NCI-H187 treated with DMSO at 0.1 percent for 48 hours (cell line): ENCODE measurements at places on chromosomes 11 and 22.

DNA sequence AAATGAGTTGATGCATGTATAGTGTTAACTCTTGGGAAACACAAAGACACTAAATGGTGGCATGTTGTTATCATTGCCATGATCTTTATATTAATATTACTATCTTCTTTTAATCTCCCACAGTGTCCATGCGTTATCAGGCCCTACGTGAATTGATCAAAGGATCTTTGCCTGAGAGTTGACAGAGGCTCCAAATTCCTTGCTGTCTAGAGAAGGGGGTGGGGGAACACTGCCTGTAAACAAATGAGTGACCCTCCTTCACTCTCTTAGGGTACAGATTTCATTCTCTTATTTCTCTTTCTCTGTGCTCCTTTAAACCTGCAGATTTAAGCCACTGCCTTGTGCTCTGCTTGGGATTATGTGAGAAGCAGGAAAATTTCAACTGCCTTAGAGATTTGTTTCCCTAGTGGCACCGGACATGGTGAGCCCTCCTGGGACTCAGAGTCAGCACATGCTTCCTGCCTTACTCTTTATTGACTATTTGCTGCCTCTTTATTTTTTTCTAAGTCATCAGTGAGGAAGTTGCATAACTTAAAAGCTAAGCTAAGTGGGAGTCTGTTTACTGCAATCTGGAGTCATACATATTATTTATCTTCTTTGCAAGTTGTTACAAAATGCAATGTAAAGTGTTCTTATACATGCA, 122.9 kb downstream of the MAML2 start:
- DNase-seq, result no peak

- DNase-seq, result no peak
Observed at GRCh38 chr11:18720091-18720807, 5.7 kb downstream of the IGSF22 start.

DNA sequence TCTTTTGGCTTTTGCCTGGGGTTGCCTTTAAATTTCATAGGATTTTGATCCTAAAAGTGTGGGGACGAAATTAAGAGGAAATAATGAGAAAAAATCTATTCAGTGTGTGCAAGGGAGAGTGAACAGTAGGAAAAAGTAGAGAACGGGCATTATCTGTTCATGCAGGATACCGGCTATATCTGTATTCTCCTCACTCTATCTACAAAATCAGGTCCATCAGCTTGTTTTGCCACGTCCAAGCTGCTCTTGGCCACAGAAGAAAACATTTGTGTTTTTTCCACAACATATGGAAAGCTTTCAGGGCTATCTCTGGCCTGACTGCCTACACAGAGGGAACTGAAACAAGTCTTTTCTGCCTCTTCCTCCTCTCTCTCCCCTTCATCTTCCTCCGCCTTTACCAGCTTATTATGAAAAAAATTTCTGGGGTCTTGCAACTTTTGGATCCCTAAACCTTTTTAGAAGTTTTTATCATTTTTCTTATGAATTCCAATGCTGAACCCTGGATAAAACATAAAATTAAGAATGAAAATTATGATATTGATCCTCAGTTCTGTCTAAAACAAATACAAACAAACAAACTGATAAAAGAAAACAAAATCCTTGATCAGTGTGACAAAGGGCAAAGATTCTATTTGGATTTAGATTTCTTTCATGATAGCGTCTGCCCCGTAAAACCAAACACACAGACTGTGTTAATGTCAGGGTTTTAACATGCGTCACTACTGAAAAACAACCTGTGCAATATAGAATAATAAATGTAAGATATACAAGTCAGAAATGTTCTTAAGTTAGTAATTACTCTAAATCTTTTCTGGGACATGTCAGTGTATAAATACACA, 219.7 kb downstream of the CNTN5 start:
- DNase-seq, result no peak

- no peak for DNase-seq
Observed at GRCh38 chr11:68012843-68013610, 2.9 kb downstream of the ALDH3B1 start.

DNA sequence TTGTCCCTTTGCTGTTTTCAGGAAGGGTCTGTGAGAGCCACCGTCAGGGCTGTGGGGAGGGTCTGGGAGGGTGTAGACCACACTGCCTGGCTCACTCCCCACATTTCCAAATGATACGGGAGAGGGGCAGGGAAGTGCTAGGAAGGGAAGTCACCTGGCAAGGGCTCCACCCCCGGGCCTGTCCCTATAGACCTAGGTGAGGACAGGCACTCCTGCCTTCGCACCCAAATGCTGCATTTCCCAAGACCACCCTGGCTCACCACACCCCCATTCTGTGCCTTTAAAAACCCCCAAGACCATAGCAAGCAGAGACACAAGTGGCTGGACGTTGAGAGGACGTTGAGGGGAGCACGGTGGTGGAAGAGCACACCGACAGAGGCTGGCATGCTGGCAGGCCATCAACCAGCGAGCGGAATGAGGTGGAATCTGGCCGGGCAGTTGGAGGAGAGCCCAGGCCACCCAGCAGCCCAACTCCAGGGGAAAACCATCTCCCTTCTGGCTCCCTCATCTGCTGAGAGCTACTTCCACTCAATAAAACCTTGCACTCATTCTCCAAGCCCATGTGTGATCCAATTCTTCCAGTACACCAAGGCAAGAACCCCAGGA, 45.7 kb downstream of the GNB1L start:
- DNase-seq, result no peak

- DNase-seq, result no peak
Observed at GRCh38 chr11:113496026-113496651, 20.9 kb upstream of the DRD2 start.
